Thyroid gland (tissue), 4 donors: ENCODE measurements at places on chromosomes 2 and 18. TPM values are rescaled to one million over a fixed set of nuclear protein-coding genes. Genes with fewer than 3 reads are reported as not detected.

DNA sequence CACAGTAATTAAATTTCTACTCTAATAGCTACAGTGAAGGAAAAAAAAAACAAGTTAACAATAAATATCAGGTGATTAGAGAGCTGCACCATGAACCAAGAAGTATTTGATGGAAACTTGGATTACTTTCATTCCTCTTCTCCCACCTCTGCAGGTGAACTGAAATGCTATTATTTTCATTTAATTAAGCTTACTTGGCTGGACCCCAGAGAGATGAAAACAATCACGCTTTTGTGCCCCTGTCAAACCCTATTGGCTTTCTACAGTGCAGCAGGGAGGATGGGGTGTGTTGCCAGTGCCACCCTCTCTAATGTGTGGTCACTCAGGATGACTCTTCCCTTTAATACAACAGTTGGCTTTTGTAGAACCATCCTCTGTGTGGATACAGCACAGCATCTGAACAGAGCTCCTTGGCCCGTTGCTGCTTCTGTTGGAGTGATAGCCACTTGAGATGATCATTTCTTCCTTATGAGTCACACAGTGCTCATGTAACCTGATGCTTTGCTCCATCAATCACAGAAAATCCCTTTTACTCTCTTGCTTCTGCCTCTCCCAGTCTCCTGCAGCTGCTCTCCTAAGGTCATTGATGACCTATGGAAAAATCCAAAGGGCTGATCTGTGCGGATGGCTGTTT is 5.5 kb upstream of the ARL4C start:
- no peak for DNase-seq

POLE4 gene
- 18.8 TPM for total RNA-seq

CCDC148 gene
- 10.7 TPM for total RNA-seq

DNA sequence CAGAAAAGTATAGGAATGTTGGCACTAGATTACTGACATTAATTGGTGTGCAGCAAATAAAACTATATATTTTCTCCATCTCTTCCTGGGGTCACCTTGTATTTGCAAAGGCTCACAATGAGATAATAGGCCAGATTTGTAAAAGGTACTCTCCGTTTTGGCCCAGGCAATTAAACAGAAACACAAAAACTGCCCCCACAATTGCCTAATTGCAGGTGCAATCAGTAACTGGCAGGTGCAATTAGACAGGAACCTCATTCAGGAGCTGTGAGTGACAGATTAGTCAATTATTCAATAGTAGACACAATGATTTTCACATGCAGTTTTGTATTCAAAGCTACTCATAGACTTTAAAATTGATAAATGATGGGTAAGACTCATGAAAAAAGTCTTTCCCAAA is 451.4 kb upstream of the ID2 start:
- no peak for DNase-seq

DNA sequence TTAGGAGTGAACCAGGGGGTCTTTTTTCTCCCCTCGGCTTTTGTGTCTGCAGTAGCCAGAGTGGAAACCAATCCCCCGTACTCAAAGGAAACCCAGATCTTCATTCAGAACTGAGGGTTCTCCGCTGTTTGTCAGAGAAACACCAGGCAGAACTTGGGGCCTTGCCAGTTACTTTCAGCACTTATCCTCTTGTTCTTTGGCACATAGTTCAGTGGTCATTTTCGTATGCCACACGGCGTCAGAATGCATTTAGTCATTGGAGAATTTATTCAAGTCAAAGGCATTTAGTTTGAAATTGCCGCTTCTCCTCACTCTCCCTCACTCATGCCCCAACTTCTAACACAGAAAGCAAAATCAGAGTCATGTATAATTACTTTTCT is 102.9 kb downstream of the CABLES1 start:
- DNase-seq: peak; percentile 91
